ENCODE measurements at places on chromosomes 3 and 15.

GRCh38 chr3:25781758-25782594 is 1.3 kb downstream of the NGLY1 start:
- DNase-seq, result no peak

DNA sequence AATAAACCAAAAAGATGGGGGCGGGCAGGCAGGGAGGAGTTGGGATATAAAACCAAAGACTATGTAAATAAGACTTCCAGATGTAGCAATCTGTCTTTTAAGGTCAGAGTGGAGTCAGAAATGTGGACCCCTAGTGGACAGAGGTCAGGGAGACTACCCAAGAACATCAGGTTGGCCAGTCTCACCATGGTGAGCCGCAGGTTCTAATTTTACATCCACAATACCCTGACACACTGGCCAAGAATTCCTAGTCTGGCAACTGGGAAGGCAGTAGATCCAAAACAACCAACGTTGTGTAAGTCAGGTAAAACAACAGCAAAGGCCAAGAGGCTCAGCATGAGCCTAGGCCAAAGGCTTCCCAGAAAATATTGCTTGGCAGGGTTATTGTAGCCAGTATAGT is 203.4 kb downstream of the FOXP1 start:
- DNase-seq, result no peak

GRCh38 chr3:193998628-193999195 is 137.2 kb upstream of the HES1 start:
- DNase-seq, result no peak

DNA sequence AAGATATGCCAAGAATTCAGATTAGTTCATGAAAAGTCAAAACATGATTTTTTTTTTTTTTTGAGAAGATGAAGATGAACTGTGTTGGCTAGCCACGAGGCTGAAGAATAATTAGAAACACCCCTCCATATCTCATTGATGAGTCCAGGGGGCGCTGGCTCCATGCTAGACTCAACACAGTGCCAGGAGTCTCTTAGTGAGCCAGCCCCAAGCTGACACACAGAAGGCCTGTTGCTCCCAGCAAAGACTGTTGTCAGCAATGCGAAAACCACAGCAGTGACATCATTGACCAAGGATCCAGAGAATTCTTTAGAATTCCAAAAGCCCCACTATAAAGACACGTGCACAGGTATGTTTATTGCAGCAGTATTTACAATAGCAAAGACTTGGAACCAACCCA is 185.2 kb downstream of the ANXA2 start:
- DNase-seq, result no peak

DNA sequence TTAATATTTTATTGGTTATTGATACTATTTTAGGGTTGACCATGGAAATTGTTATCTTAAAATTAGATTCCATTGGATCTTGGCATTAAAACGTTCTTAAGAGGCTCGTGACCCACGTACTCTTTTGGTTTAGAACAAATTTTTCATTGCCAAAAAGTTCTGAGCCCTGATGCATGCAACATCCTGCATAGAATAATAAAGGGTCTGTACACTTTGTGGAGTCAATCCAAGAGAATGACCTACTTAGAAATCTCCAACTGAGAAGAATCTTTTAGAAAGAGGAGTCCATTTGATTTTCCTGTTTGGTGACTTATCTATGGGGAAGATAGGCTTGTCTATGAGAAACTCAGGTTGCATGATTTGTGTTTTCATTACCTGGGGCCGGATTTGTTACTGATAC is 404.2 kb upstream of the RGMA start:
- DNase-seq, result no peak

DNA sequence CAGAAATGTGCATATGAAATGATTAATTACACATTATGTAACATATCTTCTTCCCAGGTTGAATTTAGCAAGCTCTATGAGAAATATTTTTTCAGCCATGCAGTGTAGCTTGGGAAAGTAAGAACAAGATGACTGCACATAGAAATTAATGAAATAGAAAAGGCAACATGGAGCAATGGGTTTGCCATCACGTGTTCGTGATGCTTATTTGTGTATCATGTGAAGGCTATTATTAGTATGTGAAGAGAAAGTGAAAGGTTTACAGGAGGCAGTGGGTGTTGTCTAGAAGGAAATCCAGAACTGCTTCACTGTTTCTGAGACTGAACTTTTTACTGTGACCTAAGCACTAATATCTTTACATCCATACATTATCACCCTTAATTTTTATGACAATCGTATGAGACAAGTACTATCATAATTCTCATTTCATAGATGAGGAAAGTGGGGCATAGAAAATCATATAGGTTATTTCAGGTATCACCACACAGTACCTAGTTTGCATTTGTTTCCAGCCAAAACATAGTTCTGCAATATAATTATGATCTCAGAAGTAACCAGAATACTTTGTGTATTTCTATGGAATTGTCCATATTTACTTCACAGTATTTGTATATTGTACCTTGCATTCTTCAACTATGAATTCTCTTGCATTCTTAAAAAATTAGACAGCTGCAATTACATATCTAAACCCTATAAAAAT is 14.9 kb downstream of the SERPINI1 start:
- DNase-seq, result no peak

DNA sequence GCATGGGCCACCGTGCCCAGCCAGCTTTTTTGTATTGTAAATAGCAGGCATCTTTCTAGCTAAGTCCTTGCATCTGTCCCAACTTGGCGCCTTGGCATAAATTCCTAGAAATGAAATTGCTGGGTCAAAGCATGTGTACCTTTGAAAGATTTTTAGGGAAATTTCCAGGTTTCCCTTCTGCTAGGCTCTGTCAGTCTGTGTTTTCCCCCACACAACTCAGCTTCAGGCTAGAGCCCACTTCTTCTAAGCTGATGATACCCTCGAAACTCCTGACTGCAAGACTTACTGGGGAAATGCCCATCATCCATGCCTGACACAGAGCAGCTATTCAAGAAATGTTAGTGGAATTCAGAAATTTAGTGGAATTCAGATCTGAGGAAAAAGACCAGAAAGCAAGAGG is 10.8 kb upstream of the RPL32 start:
- DNase-seq, result no peak

GRCh38 chr3:90032980-90033641 is 925.7 kb downstream of the EPHA3 start:
- no peak for DNase-seq

- DNase-seq, result no peak
Observed at GRCh38 chr3:102079809-102080197, 230.5 kb downstream of the NFKBIZ start.

DNA sequence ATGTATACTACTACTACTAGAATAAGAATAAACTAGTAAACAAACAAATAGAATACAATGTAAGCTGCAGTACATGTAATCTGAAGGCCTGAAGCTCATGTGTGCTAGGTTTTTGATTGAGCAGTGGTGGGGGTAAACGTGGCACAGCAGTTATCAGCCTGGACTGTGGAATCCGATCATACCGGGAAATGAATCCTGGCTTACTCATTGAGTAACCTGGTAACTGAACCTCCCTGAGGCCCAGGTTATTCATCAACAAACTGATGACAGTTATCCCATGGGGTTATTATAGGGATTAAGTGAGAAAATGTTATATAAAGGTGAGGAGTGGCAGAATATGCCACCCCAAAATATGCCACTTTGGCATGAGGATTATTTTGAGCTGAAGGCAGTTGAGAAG is 339.1 kb downstream of the FHIT start:
- no peak for DNase-seq

- DNase-seq, result no peak
Observed at GRCh38 chr15:94002041-94002440, 229.3 kb upstream of the MCTP2 start.

All from NCI-H446 treated with DMSO at 0.1 percent for 48 hours (cell line).